ENCODE measurements at places on chromosomes 7 and 10. TPM values are rescaled to one million over a fixed set of nuclear protein-coding genes. Genes with fewer than 3 reads are reported as not detected.

- no peaks in the 10 kb centered on the region for H3K27me3 ChIP-seq
- DNase-seq, result no peak
Measured at GRCh38 chr10:24152270-24152669, 56.7 kb upstream of the KIAA1217 start.

- no peaks in the 10 kb centered on the region for H3K36me3 ChIP-seq
- DNase-seq, result no peak
- peaks cover 9% of the 10 kb centered on the region for H3K27me3 ChIP-seq
- H3K4me1 ChIP-seq, result no peaks in the 10 kb centered on the region
- H3K4me3 ChIP-seq, result no peak overlapping the region
Measured at GRCh38 chr10:22389856-22390589, 44.7 kb downstream of the SPAG6 start.

GRCh38 chr7:99497766-99498545 is 2.1 kb downstream of the ZNF394 start:
- peaks cover 42% of the 10 kb centered on the region for H3K4me1 ChIP-seq
- peaks cover 25% of the 10 kb centered on the region for H3K36me3 ChIP-seq
- peak overlapping the region; percentile 98 for H3K4me3 ChIP-seq

- no peaks in the 10 kb centered on the region for H3K36me3 ChIP-seq
- DNase-seq, result no peak
- H3K27ac ChIP-seq, result no peak overlapping the region
- H3K4me1 ChIP-seq, result no peaks in the 10 kb centered on the region
- no peak overlapping the region for H3K4me3 ChIP-seq
Measured at GRCh38 chr7:146875981-146876380, 759.4 kb downstream of the CNTNAP2 start.

GRCh38 chr10:51786684-51787035 is 87.3 kb upstream of the CSTF2T start:
- no peak overlapping the region for H3K4me3 ChIP-seq
- no peaks in the 10 kb centered on the region for H3K4me1 ChIP-seq
- H3K27ac ChIP-seq, result no peak overlapping the region
- DNase-seq, result no peak
- H3K36me3 ChIP-seq, result no peaks in the 10 kb centered on the region

Gene AKR1C2
- not detected for polyA plus RNA-seq

DNA sequence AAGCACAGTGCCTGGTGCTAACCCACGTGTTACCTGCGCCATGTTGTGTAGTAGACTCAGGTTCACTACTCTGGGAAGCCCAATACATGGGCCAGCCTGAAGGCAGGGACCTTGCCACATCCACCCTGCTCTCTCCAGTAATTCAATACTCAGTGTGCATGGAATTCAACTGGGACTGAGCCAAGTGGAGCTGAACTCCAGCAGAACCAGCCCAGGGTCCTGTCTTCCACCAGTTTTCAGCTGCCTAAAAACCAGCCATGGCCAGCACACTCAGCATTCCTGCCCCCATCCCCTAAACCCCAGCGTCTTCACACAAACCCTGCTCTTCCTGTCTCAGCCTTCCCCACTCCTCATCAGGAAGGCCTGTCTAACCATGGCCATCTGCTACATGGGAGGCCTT is 15.4 kb downstream of the FGF8 start:
- no peak for DNase-seq
- H3K4me3 ChIP-seq, result no peak overlapping the region
- H3K27me3 ChIP-seq, result peaks cover 15% of the 10 kb centered on the region
- H3K36me3 ChIP-seq, result no peaks in the 10 kb centered on the region
- H3K27ac ChIP-seq, result no peak overlapping the region
- no peaks in the 10 kb centered on the region for H3K4me1 ChIP-seq

- peak overlapping the region; percentile 86 for H3K4me3 ChIP-seq
- H3K27me3 ChIP-seq, result no peaks in the 10 kb centered on the region
- no peak for DNase-seq
- H3K27ac ChIP-seq, result peak overlapping the region; percentile 97
Measured at GRCh38 chr10:110067960-110068770, 60.4 kb downstream of the ADD3 start.

DNA sequence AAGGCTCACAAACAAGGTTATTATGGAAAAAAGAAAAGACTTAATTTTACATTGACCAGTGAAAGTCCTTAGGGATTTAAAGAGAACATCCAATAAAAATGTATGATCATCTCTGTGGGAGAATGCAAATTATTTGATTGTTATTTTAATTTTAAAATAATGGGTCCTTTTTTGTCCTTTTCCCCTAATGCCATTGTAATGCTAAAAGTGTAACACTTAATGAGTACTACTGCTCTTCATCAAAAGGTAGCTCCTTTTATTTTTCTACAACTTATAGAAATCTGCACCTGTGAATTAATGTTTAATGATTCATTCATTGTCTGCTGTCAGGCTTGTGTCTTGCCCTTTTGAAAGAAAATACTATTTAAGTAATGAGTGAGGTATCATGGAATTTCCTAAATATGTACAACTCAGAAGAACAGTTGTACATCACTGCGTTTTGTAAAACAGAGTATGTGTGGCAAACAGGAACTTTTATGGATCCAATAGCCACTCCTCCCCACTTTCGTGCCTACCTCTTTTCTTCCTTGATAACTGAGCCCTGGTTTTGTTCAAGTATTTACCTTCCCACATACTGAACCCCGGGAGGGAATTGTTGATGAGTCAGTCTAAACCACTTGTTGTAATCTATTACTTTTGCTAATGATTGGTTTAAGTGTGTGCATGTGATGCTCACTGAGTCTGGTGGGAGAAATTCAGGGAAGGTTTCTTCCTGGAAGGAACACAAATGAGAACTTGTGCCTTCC is 19.9 kb upstream of the TRUB1 start:
- H3K4me3 ChIP-seq, result no peak overlapping the region
- H3K27ac ChIP-seq, result no peak overlapping the region
- no peaks in the 10 kb centered on the region for H3K4me1 ChIP-seq
- no peaks in the 10 kb centered on the region for H3K36me3 ChIP-seq

DNA sequence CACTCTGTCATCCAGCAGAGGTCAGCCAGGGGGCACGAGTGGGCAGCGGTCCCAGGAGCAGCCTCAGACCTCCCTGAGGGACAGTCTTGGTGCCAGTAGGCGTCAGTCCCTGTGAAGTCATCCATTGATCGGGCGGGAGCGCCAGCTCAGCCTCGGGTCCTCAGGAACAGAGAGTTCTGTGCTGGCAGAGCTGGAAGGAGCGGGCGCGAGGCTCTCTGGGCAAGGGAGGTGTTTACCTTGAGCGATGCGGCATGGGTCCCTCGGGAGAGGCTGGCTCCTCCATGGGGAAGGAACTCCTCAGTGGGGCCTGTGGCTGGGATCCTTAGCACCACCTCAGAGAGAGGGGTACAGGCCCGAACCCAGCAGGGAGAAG is 101.1 kb upstream of the PPIF start:
- H3K4me1 ChIP-seq, result peaks cover 82% of the 10 kb centered on the region
- no peaks in the 10 kb centered on the region for H3K36me3 ChIP-seq
- peaks cover 2% of the 10 kb centered on the region for H3K27me3 ChIP-seq
- peak overlapping the region; percentile 72 for H3K27ac ChIP-seq
- no peak for DNase-seq
- H3K4me3 ChIP-seq, result peak overlapping the region; percentile 89

DNA sequence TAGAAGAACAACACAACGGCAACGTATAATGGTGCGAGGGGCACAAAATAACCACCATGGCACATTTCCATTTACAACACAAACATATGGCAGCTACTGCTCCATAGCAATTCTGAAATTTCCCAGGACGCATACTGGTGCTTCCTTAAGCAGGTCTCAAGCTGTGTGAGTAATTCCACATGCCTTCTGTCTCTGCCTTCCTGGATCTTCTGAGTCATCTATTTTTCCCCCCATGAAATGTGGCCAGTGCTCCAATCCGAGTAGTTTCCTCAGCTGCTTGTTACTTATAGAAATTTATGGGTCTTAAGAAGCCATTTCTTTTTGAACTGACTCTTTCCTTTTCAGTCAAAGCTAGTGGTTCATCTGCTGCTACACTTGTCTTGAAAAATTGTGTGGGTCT is 256.6 kb upstream of the KLF6 start:
- H3K4me1 ChIP-seq, result peaks cover 4% of the 10 kb centered on the region
- peaks cover 6% of the 10 kb centered on the region for H3K27me3 ChIP-seq
- H3K27ac ChIP-seq, result no peak overlapping the region
- peaks cover 13% of the 10 kb centered on the region for H3K36me3 ChIP-seq
- no peak for DNase-seq

GRCh38 chr10:123035467-123036086 is 26.8 kb downstream of the ACADSB start:
- H3K27me3 ChIP-seq, result no peaks in the 10 kb centered on the region
- peaks cover 33% of the 10 kb centered on the region for H3K36me3 ChIP-seq
- H3K27ac ChIP-seq, result no peak overlapping the region

DNA sequence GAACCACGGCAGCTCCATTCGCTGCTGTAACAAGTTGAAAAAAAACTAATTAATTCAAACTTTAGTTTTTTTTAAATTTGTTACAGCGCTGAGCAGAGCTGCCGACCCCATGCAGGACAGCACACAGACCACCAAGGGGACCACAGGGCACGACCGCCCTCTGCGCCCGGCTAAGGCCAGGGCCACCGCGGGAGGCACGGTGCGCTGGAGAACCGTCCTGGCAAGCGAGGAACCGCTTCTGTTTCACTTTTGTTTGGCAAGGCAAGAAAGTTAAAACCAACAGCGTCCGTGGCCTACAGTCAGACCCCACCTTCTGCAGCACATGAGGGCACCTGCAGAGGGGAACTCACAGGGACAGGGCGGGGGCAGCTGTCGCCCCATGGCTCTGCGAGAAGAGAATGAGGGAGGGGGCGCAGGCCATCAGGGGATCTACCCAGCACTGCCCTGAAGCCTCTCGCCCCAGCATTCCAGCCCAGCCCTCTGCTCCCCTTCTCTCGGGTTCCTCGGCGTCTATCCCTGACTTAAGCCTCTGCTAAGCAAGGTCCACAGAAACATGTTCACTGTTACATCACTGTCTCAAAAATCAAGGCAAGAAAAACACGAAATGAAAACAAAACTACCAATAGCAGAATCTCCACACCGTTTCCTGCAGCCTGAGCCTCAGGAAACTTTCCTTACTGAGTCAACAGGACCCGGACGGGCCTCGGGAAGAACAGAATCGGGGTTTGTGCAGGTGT is 204.4 kb downstream of the DIP2C start:
- no peaks in the 10 kb centered on the region for H3K36me3 ChIP-seq
- H3K4me1 ChIP-seq, result peaks cover 20% of the 10 kb centered on the region
- peak; percentile 43 for DNase-seq
- H3K27ac ChIP-seq, result peak overlapping the region; percentile 96
- H3K27me3 ChIP-seq, result peaks cover 5% of the 10 kb centered on the region

GRCh38 chr7:151251689-151252560 is 3.4 kb upstream of the SMARCD3 start:
- no peak for DNase-seq
- no peak overlapping the region for H3K27ac ChIP-seq
- no peaks in the 10 kb centered on the region for H3K36me3 ChIP-seq
- H3K27me3 ChIP-seq, result peaks cover 11% of the 10 kb centered on the region

Gene EGFR
- not detected for polyA plus RNA-seq

Gene KMT2C
- 5.3 TPM for polyA plus RNA-seq

Gene ITGB8
- polyA plus RNA-seq, result not detected

DNA sequence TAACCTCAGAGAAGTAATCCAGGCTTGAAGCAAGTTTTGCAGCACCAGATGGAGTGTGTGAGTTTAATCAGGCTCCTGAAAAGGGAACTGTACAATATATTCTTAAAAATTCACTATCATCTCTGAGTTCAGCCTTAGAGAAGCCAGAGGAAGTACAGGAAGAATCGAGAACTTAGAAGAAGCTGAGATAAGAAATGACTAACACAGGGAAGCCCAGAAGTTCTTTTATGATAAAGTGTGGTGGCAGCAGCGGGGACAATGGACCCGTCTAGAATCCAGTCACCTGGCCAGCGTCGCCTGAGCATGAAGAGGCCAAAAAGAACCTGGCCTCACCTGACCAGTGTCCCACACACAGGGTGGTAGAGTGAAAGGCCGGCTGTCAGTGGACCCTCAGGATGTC is 161.0 kb downstream of the USP6NL start:
- peaks cover 4% of the 10 kb centered on the region for H3K27me3 ChIP-seq
- DNase-seq, result no peak
- no peaks in the 10 kb centered on the region for H3K4me1 ChIP-seq
- H3K36me3 ChIP-seq, result no peaks in the 10 kb centered on the region
- H3K27ac ChIP-seq, result no peak overlapping the region

DNA sequence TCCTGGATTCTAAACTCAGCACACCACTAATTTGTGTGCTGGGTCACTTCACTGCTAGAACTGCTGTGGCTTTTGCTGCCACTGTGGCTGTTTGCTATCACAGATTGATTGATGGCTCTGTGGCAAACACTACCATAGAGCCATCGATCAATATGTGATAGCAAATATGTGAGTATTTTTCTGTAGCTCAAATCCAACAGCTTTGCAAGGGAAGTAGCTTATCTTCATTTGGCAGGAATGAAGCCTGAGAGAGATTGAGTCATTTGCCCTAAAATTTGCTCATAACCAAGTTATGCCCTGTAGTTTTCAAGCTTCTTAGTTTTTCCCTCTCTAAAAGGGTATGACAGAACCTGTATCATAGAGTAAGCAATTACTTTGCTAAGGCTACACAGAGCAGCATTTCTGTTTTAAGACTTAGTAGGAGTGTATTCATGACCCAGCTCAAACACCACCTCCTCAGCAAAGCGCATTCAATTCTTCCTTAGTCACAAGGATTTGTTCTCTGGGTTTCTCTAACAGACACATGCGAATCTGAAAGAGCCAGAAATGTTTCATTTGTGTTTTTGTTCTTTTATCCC is 43.1 kb downstream of the MINPP1 start:
- H3K36me3 ChIP-seq, result peaks cover 16% of the 10 kb centered on the region
- H3K4me1 ChIP-seq, result peaks cover 18% of the 10 kb centered on the region
- H3K27me3 ChIP-seq, result no peaks in the 10 kb centered on the region
- H3K4me3 ChIP-seq, result no peak overlapping the region
- no peak overlapping the region for H3K27ac ChIP-seq
- no peak for DNase-seq

DNA sequence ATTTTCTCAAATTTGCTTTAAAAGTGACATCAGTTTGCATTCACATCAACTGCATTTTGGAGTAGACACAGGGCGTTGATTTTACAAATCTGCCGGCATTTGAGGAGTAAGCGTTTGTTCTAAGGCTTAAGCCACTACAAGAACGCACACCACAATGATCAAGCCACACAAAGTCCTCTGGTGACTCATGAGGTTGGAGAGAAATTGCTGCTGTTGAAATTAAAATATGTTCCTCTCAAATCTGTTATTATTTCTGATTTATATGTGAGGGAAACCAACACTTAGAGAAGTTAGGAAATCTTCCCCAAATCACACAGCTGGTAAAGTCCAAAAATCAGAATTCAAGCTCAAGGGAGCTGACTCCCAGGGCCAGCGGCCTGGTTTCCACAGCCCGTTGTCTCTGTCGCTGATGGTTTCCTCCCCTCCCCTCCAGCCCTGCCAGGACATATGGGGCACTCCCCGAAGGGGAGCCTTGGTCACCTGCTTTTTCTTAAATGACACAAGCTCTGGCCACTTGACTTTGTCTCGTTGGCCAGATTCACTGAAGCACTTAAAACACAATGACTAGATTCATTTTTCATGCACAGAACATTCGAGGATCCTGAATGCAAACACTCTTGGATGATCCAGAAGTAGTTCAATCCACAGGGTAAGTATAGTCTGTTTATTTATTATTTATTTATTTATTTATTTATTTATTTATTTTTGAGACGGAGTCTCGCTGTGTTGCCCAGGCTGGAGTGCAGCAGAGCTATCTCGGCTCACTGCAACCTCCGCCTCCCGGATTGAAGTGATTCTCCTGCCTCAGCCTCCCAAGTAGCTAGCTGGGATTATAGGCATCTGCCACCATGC is 29.2 kb upstream of the KLF6 start:
- no peak for DNase-seq
- peak overlapping the region; percentile 85 for H3K27ac ChIP-seq
- H3K27me3 ChIP-seq, result peaks cover 15% of the 10 kb centered on the region
- H3K4me3 ChIP-seq, result peak overlapping the region; percentile 62

- H3K36me3 ChIP-seq, result peaks cover 31% of the 10 kb centered on the region
- H3K27ac ChIP-seq, result peak overlapping the region; percentile 83
- peaks cover 11% of the 10 kb centered on the region for H3K27me3 ChIP-seq
- H3K4me1 ChIP-seq, result peaks cover 60% of the 10 kb centered on the region
Measured at GRCh38 chr7:139634087-139634486, 110.6 kb downstream of the CLEC2L start.

Measured in immature natural killer cell (primary cell).